Bone marrow (tissue), 2 donors: ENCODE measurements at places on chromosomes 2 and 18.

DNA sequence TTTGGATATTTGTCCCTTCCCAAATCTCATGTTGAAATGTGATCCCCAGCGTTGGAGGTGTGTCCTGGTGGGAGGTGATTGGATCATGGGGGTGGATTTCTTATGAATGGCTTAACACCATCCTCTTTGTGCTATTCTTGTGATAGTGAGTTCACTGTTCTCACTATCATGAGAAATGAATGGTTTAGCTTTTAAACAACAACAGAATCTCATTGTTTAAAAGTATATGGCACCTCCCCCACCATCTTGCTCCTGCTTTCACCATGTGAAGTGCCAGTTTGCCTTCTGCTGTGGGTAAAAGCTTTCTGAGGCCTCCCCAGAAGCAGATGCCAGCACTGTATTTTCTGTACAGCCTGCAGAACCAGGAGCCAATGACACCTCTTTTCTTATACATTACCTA, 38.1 kb downstream of the KIAA1328 start:
- DNase-seq = no peak

- DNase-seq = no peak
Observed at GRCh38 chr2:150076281-150076680, 411.2 kb downstream of the RND3 start.

DNA sequence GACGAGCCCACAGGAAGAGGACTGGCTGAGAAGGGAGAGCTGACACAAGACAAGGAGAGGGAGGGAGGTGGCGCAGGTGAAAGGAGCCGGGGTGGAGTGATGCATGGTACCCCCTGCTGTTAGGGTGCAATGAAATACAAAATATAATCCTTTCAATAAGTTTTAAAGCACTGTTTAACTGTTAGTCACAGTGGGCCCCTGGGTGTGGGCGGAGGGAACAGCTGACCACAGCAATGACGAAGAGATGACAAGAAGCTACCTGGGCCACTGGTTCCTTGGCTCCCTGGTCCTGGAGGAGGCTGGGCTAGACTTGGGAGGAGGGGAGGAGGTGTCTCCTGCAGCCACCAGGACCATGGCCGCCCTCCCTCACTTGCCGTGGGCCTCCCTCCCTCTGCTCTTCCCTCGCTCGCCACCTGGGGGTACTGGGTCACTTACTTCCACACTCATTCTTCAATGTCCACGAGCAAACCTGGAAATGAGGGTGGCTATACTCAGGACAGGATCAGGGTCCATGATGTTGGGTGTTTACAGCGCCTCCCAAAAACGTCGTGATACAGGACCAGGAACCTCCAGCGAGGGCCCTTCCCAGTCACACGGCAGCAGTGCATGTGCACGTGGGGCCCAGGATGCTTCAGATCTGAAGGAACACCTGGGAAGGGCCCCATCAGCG, 196.1 kb downstream of the ANKRD30B start:
- DNase-seq = no peak

GRCh38 chr18:49473721-49474120, 13.3 kb upstream of the DYM start:
- DNase-seq = no peak

- DNase-seq = no peak
Observed at GRCh38 chr2:190683802-190684201, 34.9 kb downstream of the NAB1 start.

- no peak for DNase-seq
Observed at GRCh38 chr2:22952656-22953225, 432.2 kb upstream of the KLHL29 start.

DNA sequence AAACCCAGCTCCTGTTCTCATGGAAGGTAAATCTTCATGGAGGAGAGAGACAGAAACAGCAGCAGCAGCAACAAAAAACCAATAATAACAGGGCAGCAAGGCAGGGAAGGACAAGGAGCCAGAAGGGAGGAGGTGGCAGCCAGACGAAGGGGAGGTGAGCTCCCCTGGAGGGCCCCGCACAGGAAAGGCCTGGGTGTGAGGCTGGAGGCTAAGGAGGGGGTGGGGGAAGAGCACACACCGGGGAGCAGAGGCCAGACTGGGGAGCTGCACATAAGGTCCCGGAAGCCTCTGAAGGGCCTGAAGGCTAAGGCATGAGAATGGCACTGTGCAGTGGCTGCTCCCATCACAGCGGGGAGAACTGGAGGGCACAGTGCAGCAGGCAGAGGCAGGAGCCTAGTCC, 94.8 kb upstream of the SMAD7 start:
- DNase-seq = no peak

DNA sequence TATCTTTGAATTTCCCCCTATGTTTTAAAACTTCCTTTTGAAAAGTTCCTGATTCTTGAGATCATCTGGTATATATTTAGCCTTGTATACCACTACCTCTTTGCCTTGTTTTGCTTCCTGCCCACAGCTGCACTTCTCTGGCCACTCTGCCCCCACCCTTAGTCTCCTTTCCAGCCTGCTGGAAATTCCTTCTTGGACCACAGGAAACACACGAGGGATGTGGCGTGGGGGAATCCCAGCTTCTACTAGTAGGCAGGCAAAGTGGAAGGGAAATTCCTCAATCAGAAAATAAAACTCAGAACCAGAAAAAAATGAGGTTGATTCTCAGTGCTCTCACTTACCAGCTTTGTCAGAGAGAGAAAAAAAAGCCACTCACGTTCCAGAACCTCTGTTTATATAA, 13.4 kb downstream of the IL18RAP start:
- no peak for DNase-seq
